ENCODE measurements at places on chromosomes 7 and 10.

- DNase-seq, result no peak
Observed at GRCh38 chr7:154898973-154899855, 103.7 kb downstream of the PAXIP1 start.

GRCh38 chr10:3467052-3467951 is 294.7 kb upstream of the PITRM1 start:
- peak; percentile 95 for DNase-seq

DNA sequence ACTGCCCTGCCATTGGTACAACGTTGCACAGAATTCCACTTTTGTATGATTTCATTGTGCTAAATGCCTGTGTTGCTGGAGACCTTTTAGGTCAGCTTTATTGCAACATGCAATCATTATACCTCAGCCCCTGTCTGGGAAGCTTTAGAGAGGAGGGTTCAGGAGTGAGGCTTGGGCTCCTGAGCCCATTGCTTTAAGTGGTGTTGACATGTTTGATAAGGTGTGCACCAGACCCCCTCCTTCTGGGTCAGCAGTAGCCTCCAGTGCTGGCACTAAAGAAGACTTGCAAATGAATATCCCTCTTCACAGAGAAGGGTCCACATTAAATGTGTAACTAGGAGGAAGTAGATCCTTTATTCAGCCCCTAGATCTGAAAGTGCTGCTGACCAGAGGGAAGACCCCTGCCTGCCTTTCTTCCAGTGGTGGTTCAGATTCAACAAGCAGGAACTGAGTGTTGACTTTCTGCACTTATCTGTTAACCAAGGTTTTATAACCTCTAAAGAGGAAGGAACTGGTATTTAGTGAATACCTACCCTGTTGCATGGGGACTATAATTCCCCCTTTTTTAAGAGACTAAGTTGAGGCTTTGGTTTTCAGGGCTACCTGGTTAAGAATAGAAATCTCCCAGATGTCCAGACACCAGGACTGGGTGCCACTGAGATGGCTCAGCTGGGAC is 369.4 kb upstream of the IGFBP3 start:
- no peak for DNase-seq

DNA sequence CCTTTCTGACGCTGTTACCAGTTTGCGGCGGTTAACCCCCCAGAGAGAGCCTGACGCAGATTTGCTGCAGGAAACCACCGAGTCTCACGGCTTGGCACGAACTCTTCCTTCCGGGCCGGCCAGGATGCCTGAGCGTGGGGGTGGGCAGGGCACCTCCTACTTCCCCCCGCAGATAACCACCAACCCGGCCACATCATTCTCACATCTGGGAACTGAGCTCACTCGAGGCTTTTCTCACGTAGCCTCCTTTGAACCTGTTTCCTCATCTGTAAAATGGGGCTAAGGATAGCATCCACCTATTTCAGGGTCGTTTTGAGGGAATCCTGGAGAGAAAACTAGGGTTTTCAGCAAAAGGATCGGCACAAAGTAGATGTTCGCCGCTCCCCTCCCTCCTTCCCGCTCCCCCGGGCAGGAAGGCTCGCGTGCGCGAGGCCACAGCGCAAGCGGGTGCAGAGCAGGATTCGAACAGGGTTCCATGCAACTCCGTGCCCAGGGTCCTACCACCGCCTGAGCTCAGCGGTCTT is 23.6 kb downstream of the DDIT4 start:
- peak; percentile 94 for DNase-seq

DNA sequence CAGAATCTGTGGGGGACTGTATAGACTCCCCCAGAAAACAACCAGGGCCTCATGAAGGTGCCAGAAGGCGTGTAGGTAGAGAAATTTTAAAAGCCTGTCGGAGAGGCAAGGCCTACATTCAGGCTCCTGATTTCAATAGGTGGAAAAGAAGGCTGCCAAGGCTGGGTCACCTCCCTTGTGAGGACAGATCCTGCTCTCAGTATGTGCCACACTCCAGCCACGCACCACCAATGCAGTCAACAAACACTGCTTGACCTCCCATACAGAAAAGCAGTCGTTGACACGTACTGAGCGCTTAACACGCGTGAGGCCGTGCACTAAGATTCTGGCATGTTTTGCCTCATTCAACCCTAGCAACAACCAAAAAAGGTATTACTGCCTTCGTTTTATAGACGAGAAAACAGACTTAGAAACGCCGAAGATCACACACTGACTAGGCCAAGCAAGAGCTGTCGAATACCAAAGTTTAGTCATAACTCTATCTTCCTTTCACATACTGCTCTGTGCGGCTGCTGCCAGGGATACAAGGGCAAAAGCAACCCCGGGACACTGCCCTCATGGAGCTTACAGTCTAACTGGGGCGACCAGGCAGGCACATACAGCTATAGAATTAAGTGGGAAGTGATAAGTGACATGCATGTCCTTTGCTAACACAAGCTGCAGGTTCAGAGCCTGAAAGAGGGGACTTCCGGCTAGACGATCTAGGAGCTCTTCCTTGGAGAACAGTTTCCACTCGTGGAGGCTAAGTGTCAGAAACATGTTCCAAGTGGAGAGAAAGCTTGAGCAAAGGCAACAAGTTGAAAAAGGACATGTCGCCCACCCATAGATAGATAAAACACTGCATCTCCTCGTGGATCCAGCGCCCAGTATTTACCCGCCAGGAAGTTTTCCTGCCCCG is 797 bp upstream of the NKX2-3 start:
- DNase-seq, result no peak

GRCh38 chr10:30510184-30510931 is 76.4 kb downstream of the MAP3K8 start:
- DNase-seq, result peak; percentile 50

GRCh38 chr7:149828357-149829309 is 9.5 kb upstream of the ZNF862 start:
- no peak for DNase-seq

DNA sequence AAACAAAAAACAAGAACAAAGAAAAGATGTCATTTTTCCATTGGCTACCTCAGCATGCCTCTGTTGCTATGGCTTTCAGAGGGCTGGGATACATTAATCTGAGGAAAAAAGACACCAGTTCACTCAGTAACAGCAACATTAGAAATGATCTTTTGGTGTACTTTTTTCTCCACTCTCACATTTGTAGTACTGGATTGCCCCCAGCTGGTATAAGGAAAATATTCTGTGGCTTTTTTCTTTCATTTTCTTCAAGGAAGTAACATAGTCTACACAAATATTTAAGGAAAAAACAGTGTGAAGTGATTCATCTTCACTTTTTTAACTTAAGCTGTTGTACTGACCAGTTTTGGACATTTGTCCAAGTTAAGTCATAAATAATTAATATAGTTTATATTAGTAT is 482.3 kb downstream of the SORCS1 start:
- DNase-seq, result no peak

DNA sequence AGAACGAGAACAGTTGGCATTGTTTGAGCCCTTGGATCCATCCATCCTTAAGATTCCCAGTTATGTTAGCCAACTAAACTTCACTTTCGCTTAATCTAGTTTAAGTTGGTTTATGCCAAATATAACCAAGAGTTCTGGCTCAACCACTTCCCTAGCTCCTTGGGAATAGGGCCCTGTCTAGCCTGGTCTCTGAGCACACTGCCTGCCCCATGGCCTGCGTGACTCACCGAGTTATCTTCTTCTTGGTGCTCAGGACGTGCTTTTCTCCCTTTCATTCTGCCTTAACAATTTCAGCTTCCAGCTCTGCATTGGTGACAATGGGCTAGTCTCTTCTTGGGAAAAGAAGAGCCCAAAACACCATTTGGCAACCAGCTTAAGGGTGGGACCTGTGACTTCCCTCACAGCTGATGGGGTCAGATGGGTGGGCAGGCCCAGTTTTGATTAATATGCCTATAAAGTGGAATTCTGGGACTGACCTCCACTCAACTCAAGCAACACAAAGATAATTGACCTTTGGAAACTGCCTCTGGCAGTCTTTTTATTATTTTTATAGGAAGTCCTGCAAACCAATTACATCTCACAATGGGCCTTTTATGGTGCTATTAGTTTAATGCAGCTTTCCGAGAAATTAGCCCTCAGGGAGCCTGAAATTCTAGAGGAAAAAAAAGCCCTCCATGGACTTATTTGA is 126.4 kb downstream of the CFAP58 start:
- DNase-seq, result no peak

GRCh38 chr10:30756151-30756550 is 126.6 kb upstream of the LYZL2 start:
- no peak for DNase-seq

GRCh38 chr7:32214913-32215312 is 144.7 kb upstream of the PDE1C start:
- no peak for DNase-seq

- no peak for DNase-seq
Observed at GRCh38 chr7:98137826-98138151, 31.1 kb downstream of the LMTK2 start.

DNA sequence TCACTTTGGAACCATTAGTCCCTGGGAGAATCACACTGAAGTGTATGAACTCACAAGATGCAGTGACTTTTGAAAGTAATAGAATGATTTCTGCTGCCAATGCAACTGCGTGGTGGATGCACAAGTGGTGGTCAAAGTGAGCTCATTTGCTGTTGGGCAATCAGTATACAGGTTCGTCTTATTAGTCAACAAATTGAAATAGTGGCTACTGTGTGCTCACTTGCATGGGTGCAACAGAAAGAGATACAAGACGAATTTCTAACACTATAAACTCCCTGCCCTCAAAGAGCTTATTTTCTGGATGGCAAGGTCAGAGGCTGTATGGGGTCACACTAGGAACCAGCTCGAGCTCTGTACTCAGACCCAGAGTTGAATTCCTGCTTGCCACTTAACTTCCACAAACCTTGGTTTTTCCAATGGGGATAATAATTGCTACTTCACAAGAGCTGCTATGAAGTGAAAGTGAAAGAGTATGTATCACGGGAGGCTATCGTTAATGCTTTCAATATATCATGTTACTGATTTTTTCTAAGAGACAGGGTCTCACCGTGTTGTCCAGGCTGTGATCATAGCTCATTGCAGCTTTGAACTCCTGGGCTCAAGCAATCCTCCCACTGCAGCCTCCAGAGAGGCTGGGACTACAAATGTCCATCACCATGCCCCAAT is 8.3 kb upstream of the BCL7B start:
- DNase-seq, result no peak

GRCh38 chr7:100895956-100896731 is 456 bp upstream of the ACHE start:
- DNase-seq, result no peak

DNA sequence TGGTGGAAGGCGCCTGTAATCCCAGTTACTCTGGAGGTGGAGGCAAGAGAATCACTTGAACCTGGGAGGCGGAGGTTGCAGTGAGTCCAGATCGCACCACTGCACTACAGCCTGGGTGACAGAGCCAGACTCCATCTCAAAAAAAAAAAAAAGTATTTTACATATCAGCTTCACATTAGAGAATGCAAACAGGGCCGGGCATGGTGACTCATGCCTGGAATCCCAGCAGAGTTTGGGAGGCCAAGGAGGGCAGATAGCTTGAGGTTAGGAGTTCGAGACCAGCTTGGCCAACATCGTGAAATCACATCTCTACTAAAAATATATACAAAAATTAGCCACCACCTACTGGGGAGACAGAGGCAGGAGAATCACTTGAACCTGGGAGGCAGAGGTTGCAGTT is 31.6 kb downstream of the USP54 start:
- no peak for DNase-seq

GRCh38 chr7:69665369-69665768 is 67.1 kb downstream of the AUTS2 start:
- DNase-seq, result no peak

DNA sequence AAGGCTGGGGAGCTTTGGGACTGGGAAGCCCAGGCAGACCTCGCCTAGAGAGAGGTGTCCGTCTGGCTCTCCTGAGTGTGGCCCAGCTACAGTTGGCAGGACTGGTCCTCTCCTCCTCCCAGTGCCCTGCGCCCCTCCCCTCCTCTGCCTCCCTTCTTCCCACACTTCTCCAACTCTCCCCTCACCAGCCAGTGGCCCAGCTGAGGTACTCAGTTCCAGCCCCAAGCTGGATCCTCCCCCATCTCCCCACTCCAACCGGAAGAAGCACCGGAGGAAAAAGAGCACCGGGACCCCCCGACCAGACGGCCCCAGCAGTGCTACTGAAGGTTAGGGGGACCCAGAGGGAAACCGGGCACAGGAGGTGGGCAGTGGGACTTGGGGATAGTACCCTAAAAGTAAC is 27.7 kb downstream of the GBX1 start:
- DNase-seq, result no peak

- DNase-seq, result no peak
Observed at GRCh38 chr10:81848514-81848913, 26.5 kb upstream of the NRG3 start.

GRCh38 chr10:58568428-58568935 is 55.8 kb downstream of the BICC1 start:
- no peak for DNase-seq

DNA sequence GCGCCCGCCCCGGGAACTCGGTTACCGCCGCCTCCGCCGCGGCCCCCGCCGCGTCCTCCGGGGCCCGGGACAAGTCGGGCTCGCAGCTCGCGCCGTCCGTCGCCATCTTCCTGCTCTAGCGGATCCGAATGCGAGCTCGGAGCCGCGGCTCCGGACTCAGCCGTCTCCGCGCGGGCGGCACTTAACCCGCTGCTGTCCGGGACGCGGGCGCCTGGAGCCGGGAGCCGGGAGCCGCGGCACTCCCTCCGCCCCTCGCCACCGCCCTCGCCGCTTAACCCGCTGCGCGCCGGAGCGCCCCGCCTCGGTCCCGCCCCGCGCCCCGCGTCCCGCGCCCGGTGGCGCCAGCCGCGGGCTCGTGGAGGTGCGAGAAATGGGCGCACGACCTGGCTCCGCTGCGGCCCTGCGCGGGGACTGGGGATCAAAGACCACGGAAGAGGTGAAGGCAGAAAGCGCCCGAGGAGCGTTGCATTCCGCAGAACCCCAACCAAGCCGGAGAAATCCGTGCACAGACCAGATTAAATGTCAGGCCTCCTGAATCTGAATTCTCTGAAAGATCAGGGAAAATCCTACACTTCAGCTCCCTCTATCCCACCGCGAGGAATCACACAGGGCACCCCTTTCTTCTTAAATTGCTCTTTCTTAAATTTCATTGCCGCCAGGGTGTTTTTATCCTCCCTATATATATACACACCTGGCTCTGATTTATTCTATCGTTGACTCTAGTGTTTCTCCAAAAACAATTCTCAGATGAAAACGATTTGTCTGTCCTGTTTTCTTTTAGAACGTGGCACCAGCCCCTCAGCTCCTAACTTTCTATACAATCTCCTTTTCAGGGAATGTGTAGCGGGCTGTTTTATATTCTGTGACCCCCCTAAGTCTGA is at the start of gene CTTNBP2:
CTTNBP2 (minus strand) TSS at position 132 of the 881 bp plus-strand sequence; CDS start at position 106, 26 bp downstream.
- no peak for DNase-seq

- DNase-seq, result no peak
Observed at GRCh38 chr7:135712796-135713195, 15.2 kb downstream of the SLC13A4 start.

GRCh38 chr7:39602351-39602750 is 21.0 kb upstream of the RALA start:
- DNase-seq, result no peak

GRCh38 chr7:6536262-6537260 is 14.7 kb downstream of the GRID2IP start:
- no peak for DNase-seq

DNA sequence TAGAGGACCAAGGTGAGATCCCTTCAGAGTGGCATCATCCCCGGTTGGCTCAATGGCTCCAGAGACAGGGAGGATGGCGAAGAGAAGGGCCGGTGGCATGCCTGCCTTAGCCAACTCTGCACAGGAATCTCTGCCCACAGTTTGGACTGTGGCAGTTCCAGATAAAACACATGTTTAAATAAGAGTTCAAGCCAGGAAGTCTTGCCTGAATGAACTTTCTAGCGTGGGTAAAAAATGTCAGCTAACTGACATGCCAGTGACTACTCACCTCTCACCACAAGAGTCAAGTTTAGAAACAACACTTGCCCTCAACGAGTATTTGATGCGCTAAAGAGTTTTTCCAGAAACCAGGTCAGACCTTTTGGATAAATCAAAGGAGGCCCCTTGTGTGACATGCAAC is 3.0 kb downstream of the NOD1 start:
- no peak for DNase-seq

Data from AG09319 (cell line).